ENCODE measurements at places on chromosomes 12 and 14. TPM values are rescaled to one million over a fixed set of nuclear protein-coding genes. Genes with fewer than 3 reads are reported as not detected.

Gene PTGDR
- 0.54 TPM for total RNA-seq

DNA sequence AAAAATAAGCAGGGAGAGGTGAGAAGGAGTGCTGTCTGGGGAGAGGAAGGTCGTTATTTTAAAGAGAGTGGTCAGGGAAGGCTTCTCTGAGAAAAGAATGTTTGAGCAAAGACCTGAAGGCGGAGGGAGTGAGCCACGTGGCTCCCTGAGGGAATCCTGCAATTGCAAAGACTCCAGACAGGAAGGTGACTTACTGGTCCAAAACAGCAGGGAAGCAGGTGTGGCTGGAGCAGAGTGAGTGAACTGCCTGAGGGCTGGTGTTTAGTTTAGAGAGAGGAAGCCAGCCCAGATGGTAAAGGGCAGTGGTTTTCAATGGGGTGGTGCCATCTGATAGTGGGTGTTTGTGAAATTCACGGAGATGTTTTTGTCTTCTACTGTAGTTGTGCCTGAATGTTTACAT, 58.8 kb upstream of the LTA4H start:
- no peaks in the 10 kb centered on the region for H3K4me1 ChIP-seq
- DNase-seq: no peak
- H3K36me3 ChIP-seq: no peaks in the 10 kb centered on the region
- no peak overlapping the region for H3K4me3 ChIP-seq
- H3K27ac ChIP-seq: no peak overlapping the region

DNA sequence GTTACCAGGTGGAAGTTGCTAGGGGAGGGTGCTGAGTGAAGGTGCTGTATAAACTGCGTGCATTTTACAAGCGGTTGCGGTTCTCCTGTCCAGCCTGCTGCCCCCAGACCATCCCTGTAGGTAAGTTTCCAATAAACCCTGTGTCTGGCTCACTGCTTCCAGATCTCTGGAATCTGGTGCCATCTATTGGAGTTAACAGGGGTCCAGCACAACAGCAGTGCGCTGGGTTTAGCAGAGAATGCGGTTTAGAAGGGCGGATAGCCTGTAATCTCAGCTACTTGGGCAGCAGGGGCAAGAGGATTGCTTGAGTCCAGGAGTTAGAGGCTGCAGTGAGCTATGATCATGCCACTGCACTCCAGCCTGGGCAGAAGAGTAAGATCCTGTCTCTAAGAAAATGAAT, 4.9 kb downstream of the AACS start:
- H3K27ac ChIP-seq: no peak overlapping the region
- H3K36me3 ChIP-seq: no peaks in the 10 kb centered on the region
- no peak for DNase-seq
- H3K27me3 ChIP-seq: no peaks in the 10 kb centered on the region
- H3K4me1 ChIP-seq: peaks cover 6% of the 10 kb centered on the region

- no peaks in the 10 kb centered on the region for H3K4me1 ChIP-seq
- peak; percentile 70 for DNase-seq
- no peak overlapping the region for H3K4me3 ChIP-seq
- H3K27ac ChIP-seq: no peak overlapping the region
These were observed 26.6 kb upstream of the KLRB1 start for GRCh38 chr12:9634177-9634803.

Gene ANAPC5
- total RNA-seq: 114 TPM

- H3K4me1 ChIP-seq: no peaks in the 10 kb centered on the region
- no peaks in the 10 kb centered on the region for H3K36me3 ChIP-seq
- DNase-seq: no peak
- no peaks in the 10 kb centered on the region for H3K27me3 ChIP-seq
- H3K4me3 ChIP-seq: no peak overlapping the region
These were observed 13.9 kb upstream of the LGR5 start for GRCh38 chr12:71425568-71426299.

DNA sequence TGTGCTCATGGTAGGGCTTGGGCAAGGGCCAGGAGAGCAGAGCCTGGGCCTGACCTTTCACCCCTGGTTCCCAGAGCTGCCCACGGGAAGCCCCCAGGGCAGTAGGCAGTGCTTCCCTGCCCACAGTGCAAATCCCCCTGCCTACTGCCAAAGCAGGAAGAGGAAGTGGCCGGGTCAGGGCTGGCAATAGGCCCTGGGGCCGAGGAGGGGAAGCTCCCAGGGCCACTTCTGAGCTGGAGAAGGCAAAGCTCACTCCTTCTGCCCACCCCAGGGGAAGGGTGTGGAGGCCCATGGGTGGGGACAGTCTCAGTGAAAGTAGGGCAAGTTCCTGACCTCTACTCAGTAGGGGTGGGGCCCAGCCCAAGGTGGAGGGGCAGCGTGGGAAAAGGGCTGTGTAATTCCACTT, 5.4 kb upstream of the NR4A1 start:
- H3K4me3 ChIP-seq: no peak overlapping the region
- peak overlapping the region; percentile 95 for H3K27ac ChIP-seq
- H3K27me3 ChIP-seq: no peaks in the 10 kb centered on the region
- H3K36me3 ChIP-seq: no peaks in the 10 kb centered on the region
- peaks cover 76% of the 10 kb centered on the region for H3K4me1 ChIP-seq

GRCh38 chr12:32030676-32031075, 71.5 kb downstream of the RESF1 start:
- no peak for DNase-seq
- H3K36me3 ChIP-seq: no peaks in the 10 kb centered on the region
- no peaks in the 10 kb centered on the region for H3K4me1 ChIP-seq
- H3K27me3 ChIP-seq: no peaks in the 10 kb centered on the region

DNA sequence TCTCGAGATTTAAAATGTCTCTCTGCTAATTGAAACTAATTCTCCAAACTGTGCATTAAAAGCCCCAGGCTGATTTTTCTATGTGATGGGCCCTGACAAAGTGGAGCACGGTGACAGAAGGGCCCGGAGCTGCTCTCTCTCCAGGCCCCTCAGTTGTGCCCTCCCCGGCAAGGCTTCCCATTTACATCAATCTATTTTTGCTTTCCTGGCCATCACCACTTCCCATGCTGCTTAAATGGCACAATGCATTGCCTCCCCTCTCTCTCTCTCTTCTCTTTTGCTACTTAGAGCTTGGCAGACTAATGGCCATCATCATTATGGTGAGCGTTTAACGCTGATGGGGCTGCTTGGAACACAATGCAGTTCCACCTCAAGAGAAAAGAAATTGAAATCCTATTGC, 270.7 kb upstream of the DIO3 start:
- DNase-seq: no peak
- no peak overlapping the region for H3K27ac ChIP-seq
- no peaks in the 10 kb centered on the region for H3K27me3 ChIP-seq
- H3K4me3 ChIP-seq: no peak overlapping the region

GRCh38 chr14:50039734-50040400, 76.5 kb downstream of the VCPKMT start:
- peaks cover 4% of the 10 kb centered on the region for H3K4me1 ChIP-seq
- H3K4me3 ChIP-seq: no peak overlapping the region
- no peak for DNase-seq
- H3K27me3 ChIP-seq: no peaks in the 10 kb centered on the region
- no peaks in the 10 kb centered on the region for H3K36me3 ChIP-seq
- H3K27ac ChIP-seq: no peak overlapping the region

GRCh38 chr12:89040146-89040964, 311.9 kb downstream of the DUSP6 start:
- no peak overlapping the region for H3K4me3 ChIP-seq
- no peaks in the 10 kb centered on the region for H3K27me3 ChIP-seq
- H3K36me3 ChIP-seq: no peaks in the 10 kb centered on the region
- no peaks in the 10 kb centered on the region for H3K4me1 ChIP-seq
- no peak for DNase-seq

Gene LRP1
- 104 TPM for total RNA-seq

- H3K27ac ChIP-seq: no peak overlapping the region
- H3K36me3 ChIP-seq: no peaks in the 10 kb centered on the region
- no peaks in the 10 kb centered on the region for H3K27me3 ChIP-seq
- no peak for DNase-seq
- no peak overlapping the region for H3K4me3 ChIP-seq
- H3K4me1 ChIP-seq: peaks cover 19% of the 10 kb centered on the region
These were observed 34.2 kb downstream of the DTX1 start for GRCh38 chr12:113090740-113091139.

GRCh38 chr14:80003138-80003537, 208.2 kb downstream of the DIO2 start:
- no peaks in the 10 kb centered on the region for H3K4me1 ChIP-seq
- no peaks in the 10 kb centered on the region for H3K27me3 ChIP-seq
- H3K27ac ChIP-seq: no peak overlapping the region
- no peak for DNase-seq
- H3K36me3 ChIP-seq: no peaks in the 10 kb centered on the region

GRCh38 chr12:82507686-82508085, 149.4 kb downstream of the METTL25 start:
- H3K36me3 ChIP-seq: no peaks in the 10 kb centered on the region
- no peaks in the 10 kb centered on the region for H3K4me1 ChIP-seq
- no peaks in the 10 kb centered on the region for H3K27me3 ChIP-seq
- H3K4me3 ChIP-seq: no peak overlapping the region

GRCh38 chr14:95496111-95496681, 20.3 kb downstream of the SYNE3 start:
- H3K36me3 ChIP-seq: no peaks in the 10 kb centered on the region
- peaks cover 31% of the 10 kb centered on the region for H3K4me1 ChIP-seq
- H3K27ac ChIP-seq: peak overlapping the region; percentile 54
- DNase-seq: no peak
- H3K27me3 ChIP-seq: no peaks in the 10 kb centered on the region

DNA sequence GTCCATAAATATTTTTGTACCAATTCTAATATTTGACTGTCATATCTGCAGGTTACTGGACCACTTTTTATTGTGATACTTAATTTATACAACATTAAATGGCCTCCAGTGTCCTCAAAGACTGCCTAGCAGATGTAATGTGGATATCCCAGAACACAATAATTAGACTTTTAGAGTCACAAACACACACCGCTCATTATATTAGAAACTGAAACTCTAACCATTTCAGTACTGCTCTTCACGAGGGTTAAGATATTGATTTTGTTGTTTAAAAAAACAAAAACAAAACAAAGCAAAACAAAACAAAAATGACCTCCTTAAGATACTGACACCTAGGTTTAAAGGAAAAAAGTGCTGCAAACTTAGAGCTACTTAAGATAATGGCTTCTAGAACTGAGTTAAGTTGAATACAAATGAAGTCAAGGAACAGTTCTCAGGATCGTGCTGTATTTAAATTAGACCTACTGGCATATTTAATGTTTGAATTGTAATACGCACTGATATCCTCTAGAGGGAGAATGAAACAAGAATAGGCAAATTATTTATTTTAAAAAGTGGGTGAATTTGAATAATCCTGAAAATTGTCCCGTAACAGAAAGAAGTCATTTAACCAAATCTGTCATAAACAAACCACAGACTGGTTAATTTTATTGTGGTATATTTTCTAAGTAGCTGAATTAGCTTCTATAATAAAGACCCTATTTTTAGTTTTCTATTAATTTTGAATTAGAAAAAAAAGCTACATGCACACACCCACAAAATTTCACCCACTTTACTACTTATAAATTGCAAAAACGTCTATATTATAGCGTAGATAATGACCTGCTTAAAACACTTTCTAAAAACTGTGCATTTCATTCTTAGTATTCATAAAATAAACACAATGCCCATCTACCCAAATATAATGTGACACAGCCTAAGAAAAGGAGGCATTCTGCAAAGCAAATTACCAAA, 395.2 kb upstream of the DCN start:
- H3K27me3 ChIP-seq: no peaks in the 10 kb centered on the region
- no peak overlapping the region for H3K4me3 ChIP-seq
- no peak for DNase-seq
- no peaks in the 10 kb centered on the region for H3K36me3 ChIP-seq

DNA sequence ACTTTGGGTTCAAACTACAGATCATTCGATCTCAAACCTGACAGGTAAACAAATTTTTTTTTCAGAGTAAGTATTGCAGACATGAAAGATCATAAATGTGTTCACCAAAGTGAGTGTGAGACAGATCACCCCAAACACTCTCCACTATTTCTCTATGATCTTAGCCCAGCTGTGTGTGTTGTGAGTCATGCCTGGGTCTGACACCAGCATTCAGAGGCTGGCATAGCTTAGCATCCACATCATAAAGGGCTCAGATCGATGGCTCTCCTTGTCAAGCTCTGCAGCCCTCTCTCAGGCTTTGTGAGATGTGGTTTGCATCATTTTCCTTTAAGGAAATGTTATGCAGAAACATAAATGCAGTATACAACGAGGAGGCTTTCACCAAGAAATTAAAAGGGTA, 164.9 kb downstream of the ETV6 start:
- no peaks in the 10 kb centered on the region for H3K36me3 ChIP-seq
- H3K4me3 ChIP-seq: no peak overlapping the region

GRCh38 chr12:53185582-53186153, 4.9 kb upstream of the CSAD start:
- no peak overlapping the region for H3K4me3 ChIP-seq
- peaks cover 22% of the 10 kb centered on the region for H3K4me1 ChIP-seq
- no peak for DNase-seq
- no peaks in the 10 kb centered on the region for H3K27me3 ChIP-seq
- H3K36me3 ChIP-seq: peaks cover 64% of the 10 kb centered on the region

DNA sequence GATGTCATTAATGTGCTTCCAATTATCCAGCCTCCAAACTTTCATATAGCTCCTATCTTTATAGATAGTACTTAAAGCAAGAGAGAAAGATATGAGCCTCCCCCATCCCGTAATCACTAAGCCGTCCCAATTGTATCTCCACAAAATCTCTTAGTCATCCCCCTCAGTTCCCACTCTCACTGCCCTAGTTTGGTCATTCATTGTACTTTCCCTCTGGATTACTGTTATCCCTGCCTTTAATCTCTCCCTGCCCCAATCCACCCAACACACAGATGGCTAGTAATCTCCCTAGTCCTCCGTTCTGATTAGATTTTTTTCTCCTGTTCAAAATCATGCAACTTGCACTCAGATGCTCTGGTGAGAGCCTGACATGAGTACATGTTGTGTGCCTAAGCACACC, 5.4 kb upstream of the BCAT1 start:
- no peak for DNase-seq
- no peaks in the 10 kb centered on the region for H3K36me3 ChIP-seq
- peaks cover 6% of the 10 kb centered on the region for H3K4me1 ChIP-seq
- no peak overlapping the region for H3K27ac ChIP-seq

GRCh38 chr12:118346895-118347294, 25.8 kb downstream of the TAOK3 start:
- peaks cover 14% of the 10 kb centered on the region for H3K4me1 ChIP-seq
- no peak overlapping the region for H3K27ac ChIP-seq
- H3K4me3 ChIP-seq: no peak overlapping the region
- H3K36me3 ChIP-seq: no peaks in the 10 kb centered on the region
- DNase-seq: peak; percentile 81

- no peak overlapping the region for H3K27ac ChIP-seq
- no peaks in the 10 kb centered on the region for H3K4me1 ChIP-seq
- H3K36me3 ChIP-seq: no peaks in the 10 kb centered on the region
- no peak overlapping the region for H3K4me3 ChIP-seq
- no peaks in the 10 kb centered on the region for H3K27me3 ChIP-seq
These were observed 614.3 kb upstream of the MIS18BP1 start for GRCh38 chr14:45867046-45867894.

DNA sequence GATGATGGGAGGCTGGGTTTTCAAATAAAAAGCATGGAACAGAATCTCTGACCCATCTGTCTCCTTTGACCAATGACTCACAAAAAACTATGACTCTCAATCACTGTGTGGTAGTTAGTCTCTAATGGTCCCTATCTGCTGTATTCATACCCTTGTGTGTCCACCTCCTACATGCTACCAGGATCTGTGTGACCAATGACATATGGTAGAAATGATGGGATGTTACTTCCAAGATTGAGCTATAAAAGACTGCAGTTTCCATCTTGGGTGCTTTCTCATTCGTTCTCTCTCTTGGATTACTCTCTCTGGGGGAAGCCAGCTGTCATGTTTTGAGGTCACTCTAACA, 144.7 kb upstream of the BTG1 start:
- H3K36me3 ChIP-seq: no peaks in the 10 kb centered on the region
- no peak for DNase-seq
- no peaks in the 10 kb centered on the region for H3K4me1 ChIP-seq

- no peak for DNase-seq
- no peak overlapping the region for H3K4me3 ChIP-seq
- H3K27ac ChIP-seq: no peak overlapping the region
- no peaks in the 10 kb centered on the region for H3K36me3 ChIP-seq
These were observed 118.3 kb upstream of the SLC38A4 start for GRCh38 chr12:46944088-46944487.
